Colonic mucosa (tissue), 4 donors: ENCODE measurements at places on chromosomes 13 and 19.

DNA sequence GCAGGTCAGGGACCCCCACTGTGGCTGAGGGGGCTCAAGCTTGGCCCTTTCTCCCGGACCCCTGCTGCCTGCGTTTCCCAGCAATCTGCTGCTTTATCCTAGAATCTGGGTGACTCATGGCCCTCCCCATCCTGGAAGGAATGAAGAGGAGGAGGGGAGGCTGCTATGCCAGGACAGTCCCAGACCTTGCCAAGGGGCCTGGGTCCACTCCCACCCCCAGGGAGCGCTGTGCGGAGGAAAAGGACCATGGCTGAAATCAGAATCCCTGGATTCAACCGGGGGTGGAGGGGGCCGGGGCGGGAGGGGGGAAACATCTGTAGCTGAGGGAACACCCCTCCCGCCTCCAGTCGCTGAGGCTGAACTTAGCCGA, 20.5 kb downstream of the ZNF114 start:
- no peak for DNase-seq

GRCh38 chr19:13887517-13887916, 10.6 kb downstream of the NANOS3 start:
- DNase-seq: no peak

- DNase-seq: no peak
Observed at GRCh38 chr13:43783820-43784219, 3.0 kb downstream of the ENOX1 start.

DNA sequence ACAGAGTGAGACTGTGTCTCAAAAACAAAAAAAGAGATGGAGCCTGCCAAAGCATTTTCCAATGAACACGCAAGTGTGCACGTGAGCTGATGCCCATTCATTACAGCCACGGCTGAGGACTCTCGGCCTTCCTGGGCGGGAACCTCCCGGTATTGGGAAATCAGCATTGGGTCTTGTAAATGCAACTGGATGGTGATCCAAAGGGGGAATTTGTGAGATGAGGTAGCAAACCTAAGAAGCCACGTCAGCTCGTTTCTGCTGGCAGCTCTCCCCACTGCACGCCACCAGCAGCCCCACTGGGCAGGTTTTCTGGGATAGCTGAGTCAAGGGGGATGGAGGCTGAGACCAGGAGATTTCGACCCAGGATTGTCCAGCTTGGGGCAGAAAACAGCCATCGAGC, 11.5 kb downstream of the C13orf46 start:
- no peak for DNase-seq

DNA sequence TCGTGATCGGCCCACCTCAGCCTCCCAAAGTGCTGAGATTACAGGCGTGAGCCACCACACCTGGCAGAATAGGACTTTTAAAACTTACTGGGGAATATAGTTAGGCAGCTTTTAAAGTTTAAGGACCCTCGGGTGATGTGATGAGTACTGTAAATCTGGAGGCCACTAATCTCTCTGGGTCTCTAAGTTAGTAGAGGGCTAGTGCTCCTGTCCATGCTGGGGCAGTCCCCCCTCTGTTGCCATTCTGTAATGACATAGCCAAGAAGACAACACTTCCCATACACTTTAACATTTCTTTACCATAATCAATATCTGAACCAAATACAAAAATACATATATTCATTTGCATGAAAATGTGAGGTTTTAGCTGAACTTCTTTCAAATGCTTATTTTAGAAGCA, 65.7 kb downstream of the IPO5 start:
- DNase-seq: no peak

GRCh38 chr13:50419896-50420295, 404.7 kb downstream of the KCNRG start:
- no peak for DNase-seq

GRCh38 chr19:41811981-41812380, 15.6 kb downstream of the CEACAM3 start:
- DNase-seq: no peak

DNA sequence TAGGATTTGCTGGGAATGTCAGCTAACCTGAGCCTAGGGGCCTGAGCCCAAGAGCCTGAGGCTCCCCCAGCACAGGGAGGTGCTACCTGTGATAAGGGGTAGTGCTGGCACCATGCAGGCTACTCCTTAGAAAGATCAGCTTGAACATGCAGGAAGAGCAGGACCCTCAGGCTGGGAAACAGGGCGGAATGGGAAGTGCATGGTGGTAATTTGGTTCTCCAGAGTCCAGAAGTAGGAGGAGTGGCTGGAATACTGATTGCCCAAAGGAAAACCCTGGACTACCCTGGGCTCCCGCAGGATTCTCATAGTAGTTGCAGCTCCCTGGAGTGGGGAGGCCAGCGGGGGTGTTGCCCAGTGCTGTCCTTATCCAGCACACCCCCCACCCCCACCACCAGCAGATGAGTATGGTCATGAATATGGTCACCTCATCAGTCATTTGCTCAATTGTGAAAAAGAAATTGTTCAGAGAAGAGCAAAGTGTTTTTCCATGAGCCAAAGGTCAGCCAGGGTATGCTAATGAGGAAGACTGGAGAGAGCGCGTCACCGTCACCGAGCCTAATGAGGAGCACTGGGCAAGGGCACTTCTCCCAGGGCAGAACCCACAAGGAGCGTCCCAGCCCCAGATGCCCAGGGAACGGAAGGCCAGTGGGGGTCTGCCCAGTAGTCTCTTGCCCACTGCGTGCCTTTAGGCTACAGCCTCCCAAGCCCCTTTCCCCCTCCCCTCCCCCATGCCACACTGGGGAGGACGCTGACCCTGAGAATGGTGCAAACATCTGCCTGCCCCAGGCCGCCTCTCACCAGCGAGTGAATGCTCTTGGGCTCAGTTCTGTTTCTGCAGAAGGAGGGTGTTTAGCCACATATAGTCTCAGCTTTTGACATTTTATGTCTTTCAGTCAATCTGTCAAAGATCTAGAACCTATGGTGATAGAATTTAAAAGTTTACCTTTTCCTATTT, 5.3 kb downstream of the SLC25A15 start:
- no peak for DNase-seq

GRCh38 chr13:33224686-33225085, 60.9 kb downstream of the STARD13 start:
- DNase-seq: no peak

- DNase-seq: no peak
Observed at GRCh38 chr13:111572956-111573761, 252.7 kb downstream of the TEX29 start.

- DNase-seq: no peak
Observed at GRCh38 chr19:35295792-35296462, 4.0 kb downstream of the MAG start.

- peak; percentile 85 for DNase-seq
Observed at GRCh38 chr19:41934849-41935374, 6.7 kb upstream of the ERFL start.

GRCh38 chr13:100942742-100943141, 268.1 kb upstream of the TMTC4 start:
- DNase-seq: no peak

DNA sequence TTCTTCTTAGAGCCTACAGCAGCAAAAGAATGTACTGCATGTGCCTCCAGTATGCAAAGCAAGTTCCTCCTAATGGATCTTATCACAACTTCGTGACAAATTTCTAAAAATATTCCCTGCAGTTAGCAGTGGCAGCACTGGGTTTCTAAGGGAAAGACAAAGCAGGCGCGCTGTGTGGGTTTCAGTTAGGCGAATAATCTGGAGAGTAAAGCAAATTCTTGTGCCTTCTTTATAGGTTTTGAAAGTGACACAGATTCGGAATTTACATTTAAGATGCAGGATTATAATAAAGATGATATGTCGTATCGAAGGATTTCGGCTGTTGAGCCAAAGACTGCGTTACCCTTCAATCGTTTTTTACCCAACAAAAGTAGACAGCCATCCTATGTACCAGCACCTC, 167.9 kb downstream of the LMO7 start:
- no peak for DNase-seq

- DNase-seq: peak; percentile 47
Observed at GRCh38 chr13:46386392-46387063, 524 bp downstream of the RUBCNL start.

DNA sequence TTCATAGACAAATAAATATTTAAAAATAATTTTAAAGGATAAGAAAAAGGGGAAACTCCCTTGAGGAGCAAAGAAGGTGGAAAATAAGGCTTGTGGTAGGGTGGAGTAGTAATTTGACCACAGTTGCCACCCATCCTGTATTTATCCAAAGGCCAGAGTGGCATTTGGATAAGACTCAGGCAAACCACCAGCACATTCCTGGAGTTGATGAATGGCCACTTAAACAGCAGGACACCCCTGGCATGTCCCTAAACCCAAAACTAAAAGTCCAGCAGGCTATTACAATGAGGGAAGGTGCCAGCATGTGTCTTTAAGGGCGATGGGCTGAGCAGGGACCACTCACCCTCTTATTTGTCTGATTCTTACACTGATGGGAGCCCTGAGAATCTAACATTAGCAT, 9.8 kb upstream of the FRY start:
- no peak for DNase-seq

- DNase-seq: no peak
Observed at GRCh38 chr13:73571376-73571775, 512.6 kb downstream of the KLF5 start.

DNA sequence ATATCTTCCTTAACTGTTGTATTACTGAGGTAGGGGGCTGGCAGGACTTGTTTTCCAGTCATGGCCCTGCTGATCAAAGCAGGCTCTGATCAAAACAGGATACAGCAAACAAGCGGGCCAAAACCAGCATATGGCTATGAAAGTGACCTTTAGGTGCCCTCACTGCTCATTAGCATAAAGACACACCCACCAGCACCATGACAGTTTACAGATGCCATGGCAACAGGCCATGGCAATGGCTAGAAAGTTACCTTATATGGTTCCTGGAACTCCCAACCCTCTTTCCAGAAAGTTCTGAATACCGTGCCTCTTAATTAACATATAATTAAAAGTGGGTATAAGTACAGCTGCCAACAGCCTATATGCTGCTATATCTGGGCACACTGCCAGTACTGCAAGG, 551.4 kb upstream of the SGCG start:
- no peak for DNase-seq

DNA sequence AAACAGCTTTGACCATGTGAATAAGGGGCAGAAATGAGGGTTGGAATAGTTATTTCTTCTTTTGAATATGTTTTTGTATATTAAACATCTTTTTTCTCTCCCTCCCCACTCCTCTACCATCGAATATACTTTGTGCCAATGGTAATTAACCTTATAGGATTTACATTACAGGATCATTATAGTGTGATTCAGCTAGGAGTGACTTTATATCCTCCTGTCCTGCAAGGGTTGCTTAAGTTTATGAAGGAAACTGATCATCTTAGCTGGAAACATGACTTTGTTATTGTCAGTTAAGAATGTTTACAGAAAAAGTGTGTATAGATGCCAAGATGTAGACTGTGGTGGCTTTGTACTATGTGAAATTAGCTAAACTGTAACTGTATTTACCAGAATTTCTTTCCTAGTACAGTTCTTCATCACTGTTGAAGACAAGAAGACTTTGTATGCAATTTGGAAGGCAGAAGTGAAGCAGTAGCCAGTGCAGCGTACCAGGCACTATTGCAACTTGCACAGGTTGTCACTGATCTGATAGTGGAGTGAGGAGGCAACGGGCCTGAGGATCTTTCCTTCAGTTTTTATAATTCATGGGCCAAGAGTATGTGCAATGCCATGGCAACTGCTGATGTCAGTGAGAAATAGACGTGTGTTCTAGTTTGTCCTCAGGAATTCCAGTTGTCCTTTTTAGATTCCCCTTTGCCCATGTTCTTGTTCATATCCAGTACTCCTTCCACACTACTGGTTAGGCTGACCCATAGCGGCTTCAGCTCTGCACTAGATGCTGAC, 8.2 kb upstream of the PAN3 start:
- DNase-seq: no peak

GRCh38 chr19:18085702-18086457, 854 bp downstream of the IL12RB1 start:
- no peak for DNase-seq

DNA sequence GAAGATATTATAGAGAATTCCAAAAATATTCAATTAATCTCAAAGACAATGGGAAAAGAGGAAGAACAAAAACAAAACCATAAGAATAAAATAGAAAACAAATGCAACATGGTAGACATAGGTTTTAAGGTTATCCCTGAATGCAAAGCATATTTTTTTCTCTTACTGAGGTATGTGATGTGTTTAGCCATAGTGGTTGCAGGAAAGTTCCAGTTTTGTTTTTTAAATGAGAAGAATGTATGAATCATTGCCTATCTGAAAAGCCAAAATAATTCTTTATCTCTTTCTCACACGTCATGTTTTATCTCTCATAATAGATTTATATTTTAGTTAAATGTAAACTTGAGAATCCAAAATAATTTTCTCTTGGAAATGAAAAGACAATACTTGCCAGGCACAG, 2591.7 kb upstream of the PCDH20 start:
- DNase-seq: no peak

DNA sequence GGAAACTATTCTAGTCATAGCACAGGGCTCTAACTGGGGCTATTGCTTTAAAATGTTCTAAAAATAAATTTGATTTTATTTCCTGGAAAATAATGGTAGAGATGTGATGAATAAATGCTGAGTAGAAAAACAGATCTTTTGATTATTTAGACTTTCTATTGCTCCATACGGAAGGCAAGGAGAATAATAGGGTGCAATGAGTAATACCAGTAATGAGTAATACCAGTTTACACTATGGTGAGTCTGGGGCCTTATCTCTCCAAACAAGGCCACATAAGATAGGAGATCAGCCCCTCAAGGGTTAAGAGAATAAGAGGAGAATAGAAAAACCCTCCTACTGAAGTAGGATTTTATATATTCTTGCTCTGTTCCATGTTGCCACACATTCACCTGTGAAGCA, 390.4 kb downstream of the KLF5 start:
- no peak for DNase-seq

GRCh38 chr19:39942366-39942730, 7.9 kb upstream of the FCGBP start:
- no peak for DNase-seq

DNA sequence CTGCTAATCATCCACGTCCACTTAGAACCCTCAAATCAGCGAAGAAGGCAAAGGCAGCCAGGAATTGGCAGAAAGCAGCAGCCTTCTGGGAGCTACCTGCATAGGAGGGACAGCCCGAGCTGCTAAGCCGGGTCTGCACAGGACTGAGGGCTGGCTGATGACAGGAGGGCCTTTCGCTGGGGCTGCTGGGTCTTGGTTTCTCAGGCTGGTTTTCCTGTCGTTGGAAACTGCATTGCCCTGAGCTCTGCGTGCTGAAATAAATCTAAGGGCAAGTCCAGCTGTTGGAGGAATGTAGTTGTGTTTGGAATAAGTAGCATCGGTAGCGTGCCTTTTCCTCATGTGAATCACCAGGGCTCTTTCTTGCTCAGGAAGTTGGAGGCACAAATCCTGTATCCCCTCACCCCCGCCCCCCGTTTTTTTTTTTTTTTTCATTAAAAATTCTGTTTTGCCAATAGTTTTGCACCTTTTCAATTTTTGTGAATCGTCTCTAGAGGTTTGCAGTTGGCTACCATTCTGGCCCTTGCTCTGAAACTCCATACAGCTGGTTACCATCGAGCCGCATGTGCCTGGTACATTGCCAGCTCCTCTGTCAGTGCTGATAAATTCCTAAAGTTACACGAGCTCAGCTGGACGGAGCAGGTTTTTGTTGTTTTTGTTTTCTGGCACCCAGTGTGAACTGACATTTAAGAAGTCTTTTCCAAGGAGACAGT, 193.9 kb upstream of the RNF113B start:
- no peak for DNase-seq
